Right lobe of liver (tissue), 6 donors: ENCODE measurements at places on chromosomes 13 and 19.

DNA sequence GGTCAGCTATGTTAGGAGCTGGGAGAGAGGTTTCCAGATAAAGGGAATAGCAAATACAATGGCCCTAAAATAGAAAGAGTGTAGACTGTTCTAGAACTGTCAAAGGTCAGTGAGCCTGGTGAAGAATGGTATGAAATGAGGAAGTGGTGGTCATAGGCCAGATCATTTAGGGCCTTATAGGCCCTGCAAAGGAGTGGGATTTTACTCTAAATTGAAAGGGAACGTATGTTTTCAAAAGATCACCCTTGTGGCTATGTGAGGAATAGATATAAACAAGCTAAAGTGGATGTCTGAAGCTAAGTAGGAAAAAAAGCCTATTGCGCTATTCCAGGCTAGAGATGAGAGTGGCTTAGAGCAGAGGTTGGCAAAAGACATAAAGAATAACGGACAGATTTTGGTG, 70.7 kb upstream of the TDRD3 start:
- DNase-seq: no peak

GRCh38 chr13:103081435-103081834, 15.2 kb upstream of the SLC10A2 start:
- DNase-seq: no peak

DNA sequence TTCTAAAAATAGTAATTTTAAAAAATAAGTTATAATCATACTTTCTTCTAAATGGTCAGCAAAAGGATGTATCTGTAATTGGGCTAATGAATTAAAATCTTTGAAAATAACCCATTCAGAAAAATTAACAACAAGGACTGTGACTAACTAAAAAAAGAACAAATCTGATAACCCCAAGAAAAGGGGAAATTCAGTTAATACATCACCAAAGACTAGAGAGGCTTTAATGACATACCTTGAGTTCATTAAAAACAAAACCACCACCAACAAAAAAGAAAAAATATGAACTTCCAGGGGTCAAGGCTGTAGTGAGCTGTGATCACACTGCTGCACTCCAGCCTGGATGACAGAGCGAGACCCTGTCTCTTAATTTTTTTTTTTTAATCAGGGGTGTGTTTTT, 121.8 kb downstream of the TBC1D4 start:
- DNase-seq: no peak

GRCh38 chr19:54160182-54160811, 776 bp upstream of the LENG1 start:
- DNase-seq: no peak

DNA sequence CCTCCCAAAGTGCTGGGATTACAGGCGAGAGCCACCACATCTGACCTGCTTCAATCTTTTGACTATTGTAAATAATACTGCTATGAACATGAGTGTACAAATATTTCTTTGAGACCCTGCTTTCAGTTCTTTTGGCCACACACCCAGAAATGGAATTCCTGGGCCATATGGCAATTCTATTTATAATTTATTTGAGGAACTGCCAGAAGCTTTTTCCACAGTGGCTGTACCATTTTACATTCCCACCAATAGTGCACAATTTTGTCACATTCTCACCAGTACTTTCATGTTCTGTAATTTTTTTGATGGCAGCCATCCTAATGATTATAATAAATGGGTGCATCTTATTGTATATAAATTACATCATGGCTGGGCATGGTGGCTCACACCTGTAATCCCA, 13.7 kb upstream of the FCER2 start:
- no peak for DNase-seq

- DNase-seq: no peak
Observed at GRCh38 chr19:3389446-3389778, 23.0 kb downstream of the NFIC start.

GRCh38 chr13:76656500-76656899, 229.7 kb downstream of the KCTD12 start:
- no peak for DNase-seq

GRCh38 chr13:91904597-91904996, 506.2 kb downstream of the GPC5 start:
- no peak for DNase-seq

DNA sequence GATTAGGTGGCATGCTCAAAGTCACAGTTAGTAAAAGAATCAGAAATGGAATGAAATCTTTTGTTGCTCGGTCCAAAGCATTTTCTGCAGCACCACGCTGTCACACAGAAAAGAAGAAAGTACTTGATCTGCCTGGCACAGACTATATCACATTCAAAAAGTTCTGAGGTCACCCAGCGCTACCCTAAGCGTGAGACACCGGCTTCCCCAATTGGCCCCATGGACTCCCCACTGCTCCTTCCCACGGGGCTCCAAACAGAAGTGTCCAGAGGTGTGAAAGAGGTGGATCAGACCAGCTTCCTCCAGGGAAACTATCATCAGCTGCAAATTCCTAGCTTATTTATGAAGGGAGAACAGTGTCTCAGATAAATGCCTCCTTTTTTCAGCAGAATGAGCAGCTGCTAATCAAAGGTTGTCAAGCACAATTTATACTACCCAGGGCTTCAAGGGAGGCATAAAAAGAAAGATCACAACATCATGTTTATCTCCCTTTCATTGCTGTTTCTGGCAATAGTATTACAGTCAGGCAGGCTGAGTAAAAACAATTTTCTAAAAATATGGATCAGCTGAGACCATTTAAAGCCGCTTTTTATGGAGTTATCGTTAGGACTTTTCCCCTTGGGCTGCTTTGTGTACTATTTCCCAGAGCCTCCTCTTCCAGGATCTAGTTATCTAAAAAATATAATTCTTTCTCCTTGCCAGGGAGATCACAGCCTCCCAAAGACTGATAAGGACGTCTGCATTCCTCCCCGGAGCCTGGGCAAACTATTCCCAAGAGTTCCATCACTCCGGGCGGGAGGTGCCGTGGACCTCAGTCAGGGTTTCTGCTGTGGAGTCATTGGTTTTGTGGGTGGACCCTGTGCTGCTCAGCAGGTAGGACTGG, 208.0 kb downstream of the LHFPL6 start:
- DNase-seq: no peak

DNA sequence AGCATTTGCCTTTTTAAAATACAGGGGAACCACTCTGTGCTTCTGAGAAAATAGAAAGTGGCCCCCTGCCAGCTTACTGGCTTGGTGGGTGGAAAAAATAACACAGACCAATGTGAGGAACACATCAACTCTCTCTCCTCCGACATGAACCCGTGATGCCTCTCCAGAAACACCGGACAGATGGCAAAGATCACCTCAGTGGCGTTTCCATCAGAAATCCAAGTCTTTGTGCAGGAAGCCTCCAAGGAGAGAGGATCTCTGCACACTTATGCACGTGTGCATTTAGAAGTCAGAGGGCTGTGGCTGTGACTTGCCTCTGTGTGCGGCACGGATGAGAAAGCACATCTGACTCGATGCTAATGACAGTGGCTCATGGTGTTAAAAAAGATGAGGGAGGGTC, 112.3 kb upstream of the KLF12 start:
- DNase-seq: no peak

GRCh38 chr13:99015606-99016490, 38.0 kb upstream of the DOCK9 start:
- no peak for DNase-seq

DNA sequence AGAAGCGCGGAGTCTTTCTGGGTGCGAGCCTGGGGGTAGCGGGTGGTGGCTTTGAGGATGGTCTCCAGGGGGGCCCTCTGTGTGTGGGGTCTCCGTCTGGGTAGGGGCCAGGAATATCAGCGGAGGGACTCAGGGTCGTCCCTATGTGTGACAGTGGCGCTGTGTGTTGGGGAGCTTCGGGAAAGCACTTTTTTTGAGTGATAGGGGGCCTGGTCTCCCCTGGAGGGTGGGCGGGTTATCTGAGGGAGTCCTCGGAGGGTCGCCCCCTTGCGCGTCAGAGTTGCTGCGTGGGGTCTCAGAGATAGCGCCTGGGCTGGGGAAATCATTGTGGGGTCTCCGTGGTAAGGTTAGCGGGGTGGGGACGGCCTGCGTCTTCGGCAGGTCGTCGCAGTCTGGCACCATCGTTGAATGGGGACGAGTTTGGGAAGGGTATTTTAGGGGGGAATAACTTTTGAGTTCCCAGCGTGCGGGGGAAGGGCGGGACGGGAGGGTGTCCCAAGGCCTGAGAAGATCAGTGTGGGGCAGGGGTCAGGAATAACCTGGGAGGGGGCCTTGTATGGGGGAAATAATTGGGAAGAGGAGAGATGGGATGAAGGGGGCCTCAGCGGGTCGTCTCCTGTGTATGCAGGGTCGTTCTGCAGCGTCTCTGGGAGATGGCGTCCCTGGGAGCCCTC, 857 bp downstream of the IER2 start:
- DNase-seq: peak; percentile 55

DNA sequence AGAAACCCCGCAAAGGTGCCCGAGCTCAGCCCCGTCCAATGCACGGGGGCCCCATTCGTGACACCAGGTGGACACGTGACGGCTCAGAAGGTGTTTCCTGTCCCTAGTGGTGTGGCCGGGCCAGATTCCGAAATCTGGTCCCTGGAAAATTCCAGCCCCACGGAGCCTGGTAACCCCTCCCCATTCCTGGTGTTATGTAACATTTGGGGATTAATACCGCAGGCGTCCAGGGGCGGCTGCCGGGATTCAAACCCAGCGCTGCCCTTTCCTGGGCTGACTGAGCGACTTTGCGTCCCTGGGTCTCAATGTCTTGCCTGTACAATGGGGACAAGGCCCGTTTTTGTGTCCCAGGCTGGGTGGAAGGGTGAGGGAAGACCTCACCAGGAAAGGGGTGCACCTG, 1.0 kb upstream of the PLK5 start:
- DNase-seq: no peak

DNA sequence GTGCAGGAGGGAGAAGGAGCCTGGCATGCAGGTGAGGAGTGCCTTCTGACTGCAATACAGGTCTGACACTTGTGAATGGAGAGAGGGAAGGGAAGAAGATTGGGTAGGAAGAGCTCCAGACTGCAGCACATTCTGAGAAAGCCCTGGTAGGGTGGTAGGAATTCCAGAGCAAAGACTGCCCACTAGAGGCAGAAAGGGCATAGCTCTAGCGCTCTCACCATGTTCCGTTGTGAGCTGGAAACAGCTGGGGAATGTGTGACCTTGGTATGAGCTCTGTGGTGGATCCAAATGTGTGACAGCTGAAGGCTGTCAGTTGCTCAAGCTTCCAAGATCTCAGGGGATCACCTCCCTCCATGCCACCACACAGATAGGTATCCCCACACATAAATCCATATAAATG, 2.9 kb upstream of the MTUS2 start:
- DNase-seq: no peak

DNA sequence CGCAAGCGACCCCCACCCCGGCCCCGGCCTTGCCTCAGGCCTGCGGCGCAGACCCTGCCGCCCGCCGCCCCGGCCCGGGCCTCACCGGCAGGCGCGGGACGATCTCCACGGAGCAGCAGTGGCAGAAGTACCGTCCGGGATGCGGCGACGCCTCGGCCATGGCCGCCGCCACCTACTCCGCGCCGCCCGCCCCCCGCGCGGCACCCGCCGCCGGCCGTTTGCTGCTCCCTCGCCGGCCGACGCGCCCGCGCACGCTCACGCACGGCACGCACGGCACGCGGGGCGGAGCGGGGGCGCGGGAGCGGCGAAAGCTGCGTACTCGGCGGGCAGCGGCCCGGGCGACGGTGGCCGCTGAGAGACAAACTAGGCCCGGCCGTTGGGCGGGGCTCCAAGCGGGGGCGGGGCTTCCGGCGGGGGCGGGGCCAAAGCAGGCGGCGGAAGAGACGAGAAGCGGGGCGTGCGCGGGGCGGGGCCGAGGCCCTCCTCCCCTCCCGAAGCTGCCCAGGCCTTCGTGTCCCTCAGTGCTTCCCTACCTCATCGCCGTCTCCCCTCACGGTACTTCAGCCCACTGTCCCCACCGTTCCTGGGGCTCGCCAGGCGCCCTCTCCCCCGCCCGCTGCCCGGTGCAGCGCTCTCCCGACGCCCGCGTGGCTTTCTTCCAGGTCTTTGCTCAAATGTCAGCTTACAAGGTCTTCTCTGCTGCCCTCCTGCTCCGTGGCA, at the start of gene RNF126:
TSS of gene RNF126 (minus strand) at position 253 of the 720 bp plus-strand sequence. CDS start at position 160, 93 bp downstream.
- DNase-seq: peak; percentile 94

GRCh38 chr13:83733293-83733692, 149.0 kb downstream of the SLITRK1 start:
- DNase-seq: no peak

DNA sequence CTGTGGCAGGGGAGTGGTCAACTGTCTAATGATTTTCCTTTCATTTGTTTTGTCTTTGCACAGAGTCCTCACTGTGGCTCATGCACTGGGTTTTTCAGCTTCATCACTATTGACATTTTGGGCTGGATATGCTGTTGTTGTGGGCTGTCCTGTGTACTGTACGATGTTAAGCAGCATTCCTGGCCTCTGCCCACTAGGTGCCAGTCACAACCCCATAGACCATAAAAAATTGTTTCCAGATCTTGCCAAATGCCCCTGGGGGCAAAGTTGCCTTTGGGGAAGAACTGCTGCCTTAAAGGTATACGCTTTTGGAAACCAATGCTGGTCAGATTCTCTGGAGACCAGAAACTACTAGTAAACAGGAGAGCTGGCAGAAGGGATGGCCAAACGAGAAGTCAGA, 310.4 kb downstream of the SPRY2 start:
- peak; percentile 88 for DNase-seq

DNA sequence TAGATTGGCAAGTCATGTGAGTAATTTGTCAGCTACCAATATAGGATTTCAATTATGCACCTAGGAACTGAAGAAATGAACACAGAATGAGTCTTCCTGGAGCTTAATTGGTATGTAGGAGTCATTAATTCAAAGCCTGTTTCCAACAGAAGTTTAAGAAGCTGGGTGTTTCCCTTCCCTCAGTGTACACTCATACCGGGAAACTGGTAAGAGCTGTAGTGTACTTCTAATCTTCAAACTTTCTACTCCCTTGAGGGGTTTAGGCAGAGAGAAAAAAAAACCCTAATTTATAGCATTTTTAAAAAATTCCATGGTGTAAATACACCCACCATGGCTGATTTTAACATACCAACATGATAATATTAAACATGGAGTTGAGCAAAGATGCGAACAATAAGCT, 665.7 kb upstream of the SLITRK5 start:
- no peak for DNase-seq

GRCh38 chr13:75402787-75403186, 79.2 kb downstream of the TBC1D4 start:
- DNase-seq: no peak

- no peak for DNase-seq
Observed at GRCh38 chr13:43297967-43298678, 274.7 kb downstream of the DNAJC15 start.
